ENCODE measurements at places on chromosomes 1 and 21.

DNA sequence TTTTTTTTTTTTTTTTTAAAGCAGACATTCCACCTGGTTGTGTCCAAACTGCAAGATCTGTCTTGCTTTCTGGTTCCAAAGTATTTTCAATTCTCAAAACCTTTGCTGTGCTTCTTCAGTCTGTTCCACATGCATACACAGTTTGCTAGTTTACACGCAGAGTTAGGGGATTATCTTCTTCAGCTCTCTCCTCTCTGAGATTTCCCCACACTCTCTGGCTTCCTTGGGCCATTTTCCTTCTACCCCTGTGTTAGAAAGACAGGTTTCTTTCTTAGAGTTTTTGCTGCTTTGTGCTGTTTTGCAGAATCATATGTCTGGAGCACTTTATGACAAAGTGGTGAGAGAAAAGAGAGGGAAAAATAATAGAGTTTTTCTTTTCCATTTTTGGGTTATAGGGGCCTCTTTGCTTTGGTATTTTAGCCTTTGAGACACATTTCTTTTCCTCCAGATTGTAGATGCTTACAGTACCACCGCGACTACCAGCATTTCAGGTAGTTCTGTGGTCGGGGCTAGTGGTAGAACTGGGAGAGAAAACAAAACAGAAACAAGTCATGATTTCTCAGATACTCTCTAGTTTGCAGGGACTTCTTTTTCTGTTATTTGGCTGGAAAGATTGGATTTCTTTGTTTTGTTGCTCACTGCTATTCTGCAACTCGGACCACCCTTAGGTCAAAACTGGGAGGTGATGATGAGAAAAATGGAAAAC, 66.3 kb downstream of the RABGAP1L start:
- no peak for DNase-seq

DNA sequence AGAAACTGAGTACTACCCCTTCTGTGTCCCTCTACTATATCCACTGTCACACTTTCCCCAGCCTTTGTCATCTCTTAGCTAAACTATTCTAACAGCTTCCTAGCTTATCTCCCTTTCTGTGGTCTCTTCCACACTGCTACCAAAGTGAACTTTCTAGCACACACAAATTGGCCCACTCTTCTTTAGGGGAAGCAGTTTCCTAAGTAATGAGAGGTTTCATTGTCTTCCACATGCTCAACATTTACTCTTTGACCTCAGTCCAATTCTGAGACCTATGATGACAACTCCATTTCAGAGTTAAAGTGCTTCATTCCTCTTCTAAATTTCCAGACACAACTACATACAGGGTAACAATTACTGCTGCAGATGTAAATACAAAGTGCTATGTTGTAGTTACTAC, 32.9 kb downstream of the SCYL3 start:
- DNase-seq, result no peak

DNA sequence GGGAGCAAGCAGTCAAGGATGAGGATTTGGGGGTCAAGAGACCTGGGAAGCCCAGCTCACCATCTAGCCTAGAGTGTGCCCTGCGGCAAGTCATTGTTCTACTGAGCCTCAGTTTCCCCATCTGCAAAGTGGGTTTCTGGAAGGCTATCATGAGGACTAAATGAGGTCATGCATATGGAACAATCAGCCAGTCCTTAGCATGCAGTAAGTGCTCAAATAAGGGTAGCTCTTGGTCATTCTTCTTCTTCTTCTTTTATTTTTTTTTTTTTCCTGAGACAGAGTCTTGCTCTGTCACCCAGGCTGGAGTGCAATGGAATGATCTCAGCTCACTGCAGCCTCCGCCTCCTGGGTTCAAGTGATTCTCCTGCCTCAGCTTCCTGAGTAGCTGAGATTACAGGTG, 99.9 kb upstream of the RUNX3 start:
- no peak for DNase-seq

- DNase-seq, result no peak
Measured at GRCh38 chr1:243482141-243483022, 226.5 kb downstream of the SDCCAG8 start.

DNA sequence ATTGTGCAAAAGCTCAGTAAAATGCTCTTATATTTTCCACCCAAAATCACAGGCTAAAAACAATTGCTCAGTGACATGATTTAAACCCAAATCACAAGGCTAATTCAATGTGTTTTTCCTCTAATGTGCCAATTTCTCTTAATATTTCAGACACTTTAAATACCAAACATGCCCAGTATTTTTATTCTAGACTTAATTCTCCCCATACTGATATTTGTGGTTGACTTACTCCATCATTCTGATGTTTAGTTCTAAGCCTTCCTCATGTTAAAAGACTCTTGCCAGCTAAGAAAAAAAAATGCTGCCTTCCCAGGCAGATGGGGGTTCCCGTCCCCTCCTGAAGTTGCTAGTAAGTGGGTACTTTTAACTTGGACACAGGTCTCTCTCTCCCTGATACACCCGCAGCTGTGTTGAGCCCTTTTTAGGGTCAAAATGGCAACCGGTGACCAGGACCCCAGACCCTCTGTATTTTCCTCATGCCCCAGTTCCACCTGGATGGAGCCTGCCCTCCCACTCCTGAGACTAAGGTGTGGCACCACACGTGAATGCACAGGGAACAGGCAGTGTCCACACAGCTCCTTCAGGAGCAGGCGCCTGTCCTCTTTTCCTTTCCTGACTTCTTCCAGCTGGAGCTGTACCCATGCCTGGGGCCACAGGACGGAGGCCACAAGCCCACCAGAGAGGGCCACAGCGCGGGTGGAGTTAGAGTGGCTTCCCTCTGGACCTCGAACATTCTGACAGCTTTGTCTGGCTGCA, 118.9 kb downstream of the RIPK4 start:
- no peak for DNase-seq

DNA sequence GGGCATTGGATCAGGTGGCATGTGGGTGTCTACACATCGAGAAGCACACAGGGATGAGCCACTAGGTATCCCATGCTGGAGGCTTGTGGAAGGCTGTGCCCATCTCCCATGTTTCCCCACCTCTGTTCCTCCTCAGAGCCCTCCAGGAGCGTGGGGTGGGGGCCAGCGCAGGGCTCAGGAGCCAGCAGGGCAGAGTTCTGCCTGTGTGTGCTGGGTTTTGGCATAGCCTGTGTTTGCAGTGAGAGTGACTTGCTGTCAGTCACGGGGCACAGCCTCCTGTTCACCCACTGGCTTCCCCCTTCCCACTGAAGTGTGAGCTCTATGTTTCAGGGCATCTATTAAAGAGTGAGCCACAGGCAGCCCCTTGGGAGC, 10.4 kb downstream of the IBA57 start:
- no peak for DNase-seq

Measured in activated CD4-positive, alpha-beta T cell treated with anti-CD3 and anti-CD28 coated beads for 24 hours (primary cell).